ENCODE measurements at places on chromosomes 2 and 18.

DNA sequence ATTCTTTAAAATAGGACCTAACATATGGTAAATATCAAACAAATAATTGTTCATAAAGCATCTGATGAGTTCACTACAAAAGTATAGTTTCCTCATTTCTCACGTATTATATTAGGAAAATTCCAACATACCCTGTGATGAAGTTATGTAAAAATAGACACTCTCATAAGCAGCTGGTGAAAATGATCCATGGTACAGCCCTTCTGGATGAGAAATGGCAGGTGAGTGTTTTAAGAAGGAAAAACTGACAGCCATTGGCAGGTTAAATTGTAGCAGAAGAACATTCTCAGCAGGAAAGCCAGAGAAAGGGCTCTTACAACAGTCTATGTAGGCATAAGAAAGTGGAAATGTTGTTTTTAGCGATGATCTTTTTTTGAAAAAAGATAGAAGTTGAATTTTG lies 706.5 kb upstream of the FSHR start:
- no peak for DNase-seq

DNA sequence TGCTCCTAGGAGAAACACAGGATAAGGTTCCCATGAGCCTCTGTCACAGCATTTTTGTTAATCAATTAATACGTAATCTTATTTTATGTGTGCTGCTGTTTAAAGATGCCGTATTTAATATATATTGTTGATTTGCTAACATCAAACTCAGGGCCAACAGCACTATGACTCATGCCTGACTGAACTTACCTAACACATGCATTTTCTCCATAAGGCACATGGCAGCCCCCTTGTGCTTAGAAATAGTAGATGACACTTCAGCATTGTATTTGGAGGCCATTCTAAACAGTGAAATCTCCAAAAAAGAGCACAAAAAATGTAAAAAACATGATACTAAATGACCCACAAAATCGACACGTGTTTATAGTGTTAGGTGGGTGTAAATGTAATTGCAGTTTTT lies 314.8 kb downstream of the MYCN start:
- DNase-seq: no peak

GRCh38 chr18:8797206-8797605 lies 91.8 kb downstream of the MTCL1 start:
- no peak for DNase-seq

DNA sequence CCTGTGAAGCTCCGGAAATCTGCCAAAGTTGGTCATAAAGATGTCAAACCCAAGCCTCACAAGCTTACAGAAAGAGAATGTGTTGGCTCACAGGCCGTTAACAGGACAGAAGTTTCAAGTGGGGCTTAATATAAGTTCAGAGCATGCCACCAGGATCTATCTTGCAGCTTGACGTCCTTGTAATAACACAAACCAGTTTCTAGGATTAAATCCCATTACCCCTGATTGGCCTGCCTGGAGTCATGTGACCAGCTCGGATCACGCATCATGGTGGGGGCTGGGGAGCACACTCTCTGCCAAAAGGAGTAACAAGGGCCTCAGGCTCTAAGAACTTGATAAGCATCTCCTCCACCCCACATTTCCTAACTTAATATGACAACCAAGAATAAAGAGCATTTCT lies 38.9 kb upstream of the SCG2 start:
- DNase-seq: no peak

DNA sequence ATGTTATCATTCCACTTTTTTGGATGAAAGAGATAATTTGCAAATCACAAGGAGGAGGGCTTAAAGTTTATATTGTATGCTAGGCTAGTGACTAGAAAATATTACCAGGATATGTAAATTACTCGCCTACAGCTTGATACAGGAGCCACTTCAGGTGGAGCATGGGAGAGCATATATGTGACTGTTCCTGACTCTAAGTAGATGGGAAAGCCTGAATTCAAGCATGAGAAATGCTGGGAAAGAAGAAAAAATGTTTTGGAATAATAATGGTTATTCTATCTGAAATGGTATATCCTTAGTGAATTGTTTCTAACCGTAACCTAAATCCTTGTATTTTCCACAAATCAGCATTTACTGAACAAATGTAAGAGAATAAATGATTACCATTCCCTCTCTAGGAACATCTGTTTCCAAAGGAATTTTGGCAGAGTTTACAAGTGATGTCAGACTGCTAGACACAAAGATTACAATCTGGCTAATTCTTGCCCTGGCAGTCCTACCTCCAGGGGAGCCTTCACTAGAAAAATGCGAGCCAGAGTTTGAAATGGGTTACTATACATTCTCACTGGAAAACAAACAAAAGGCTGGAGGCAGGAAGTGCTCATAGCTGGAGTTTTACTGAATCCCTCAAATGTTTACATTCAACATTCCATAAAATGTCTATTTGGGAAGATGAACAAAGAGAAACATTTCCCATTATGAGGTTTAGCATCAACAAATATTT lies 129.4 kb upstream of the MAPRE2 start:
- no peak for DNase-seq

- no peak for DNase-seq
These were observed 59.6 kb downstream of the FASTKD2 start for GRCh38 chr2:206824993-206825392.

DNA sequence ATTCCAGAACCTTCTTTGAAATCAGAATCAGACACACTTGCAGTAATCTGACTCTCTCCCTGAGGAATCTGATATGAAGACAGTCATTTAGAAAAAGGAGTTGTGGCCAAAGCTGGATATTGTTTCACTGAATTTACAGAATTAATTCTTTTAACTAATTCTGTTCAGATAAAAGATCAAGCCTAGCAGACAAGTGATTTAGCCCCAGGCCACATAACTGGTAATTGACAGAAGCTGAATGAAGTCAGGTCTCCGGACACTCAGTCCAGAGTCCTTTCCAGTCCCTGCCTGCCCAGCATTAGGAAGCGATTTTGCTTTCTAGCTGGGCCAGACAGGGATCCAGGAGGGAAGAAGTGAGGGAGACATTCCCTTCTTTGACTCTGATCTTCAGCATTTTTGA lies 110.7 kb upstream of the AQP4 start:
- no peak for DNase-seq

All from NCI-H1436 treated with DMSO at 0.1 percent for 48 hours (cell line).